ENCODE measurements at places on chromosomes 2 and 18.
A peak's percentile ranks its signal among the peaks of the same experiment; 100 is the strongest.

- no peak for DNase-seq
Measured at GRCh38 chr2:190637903-190638618, 10.8 kb upstream of the NAB1 start.

- peak; percentile 4 for DNase-seq
Measured at GRCh38 chr2:652881-653480, 24.2 kb downstream of the TMEM18 start.

GRCh38 chr18:21004726-21005125 lies 106.9 kb downstream of the ROCK1 start:
- DNase-seq: no peak

GRCh38 chr2:218063486-218063885 lies 5.6 kb upstream of the RUFY4 start:
- no peak for DNase-seq

DNA sequence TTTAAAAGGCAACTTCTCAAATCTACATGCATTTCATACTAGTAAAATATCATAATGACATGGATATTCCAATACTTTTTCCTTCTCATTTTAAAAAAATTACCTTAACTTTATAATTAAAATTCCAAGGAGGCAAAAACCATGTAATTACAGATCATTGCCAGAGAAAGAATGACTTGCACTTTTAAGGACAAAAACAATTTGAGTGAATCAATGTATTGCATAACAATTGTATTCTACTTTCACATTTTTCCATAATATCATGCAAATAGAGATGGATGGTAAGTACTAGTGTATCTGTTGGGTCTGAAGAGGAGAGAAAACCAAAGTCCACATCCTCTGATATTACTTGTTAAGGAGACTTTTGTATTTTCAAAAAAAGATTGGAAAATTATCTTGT lies 89.5 kb upstream of the NCK2 start:
- no peak for DNase-seq

GRCh38 chr18:57859314-57859713 lies 56.2 kb upstream of the ATP8B1 start:
- no peak for DNase-seq

DNA sequence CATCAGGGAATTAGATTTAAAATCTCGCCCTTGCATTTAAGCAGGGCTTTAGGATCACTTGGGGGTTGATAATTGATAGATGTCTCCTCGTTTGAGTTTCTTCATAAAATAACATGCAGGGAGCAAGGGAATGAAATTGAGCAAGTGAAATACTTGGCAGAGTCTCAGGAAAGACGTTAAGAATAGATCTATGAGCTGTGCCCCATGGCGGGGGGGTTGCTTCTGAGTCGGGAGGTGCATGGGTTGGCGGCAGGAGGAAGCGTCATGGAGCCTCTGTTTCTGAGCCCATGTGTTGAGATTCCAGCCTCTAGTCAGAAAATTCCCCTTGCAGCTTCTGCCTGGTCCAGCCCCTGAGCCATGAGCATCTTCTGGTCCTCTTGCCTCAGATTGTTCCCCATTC lies 82.0 kb downstream of the APOB start:
- DNase-seq: no peak

GRCh38 chr2:18752667-18753422 lies 163.5 kb upstream of the NT5C1B start:
- DNase-seq: no peak

DNA sequence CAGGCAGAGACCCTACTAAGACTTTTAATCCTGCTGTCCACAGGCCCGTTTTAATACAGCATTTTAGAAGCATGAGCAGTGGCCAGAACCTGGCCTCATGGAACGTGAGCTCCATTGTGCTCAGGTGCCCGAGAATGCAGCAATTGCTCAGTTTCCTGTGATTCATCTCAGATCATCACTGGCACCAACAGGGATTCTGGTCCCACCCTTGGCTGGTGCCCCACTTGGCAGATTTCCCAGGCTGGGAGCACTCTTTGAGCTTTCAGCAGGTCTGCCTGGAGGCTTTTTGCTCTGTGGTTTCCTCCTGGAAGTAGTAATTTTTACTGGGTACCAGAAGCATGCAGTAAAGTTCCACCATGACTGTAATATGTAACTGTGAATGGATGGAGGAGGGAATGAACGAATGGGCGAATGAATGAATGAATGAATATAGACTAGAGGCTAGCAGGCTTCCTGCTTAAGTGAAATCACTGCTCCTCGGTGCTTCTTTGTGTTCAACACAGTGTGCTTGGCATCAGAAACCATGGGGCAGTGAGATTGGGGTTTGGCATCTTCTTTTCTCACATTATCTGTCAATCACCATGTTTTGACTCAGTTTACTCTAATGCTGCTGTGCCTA lies 312.9 kb downstream of the PRKCE start:
- DNase-seq: peak; percentile 44

DNA sequence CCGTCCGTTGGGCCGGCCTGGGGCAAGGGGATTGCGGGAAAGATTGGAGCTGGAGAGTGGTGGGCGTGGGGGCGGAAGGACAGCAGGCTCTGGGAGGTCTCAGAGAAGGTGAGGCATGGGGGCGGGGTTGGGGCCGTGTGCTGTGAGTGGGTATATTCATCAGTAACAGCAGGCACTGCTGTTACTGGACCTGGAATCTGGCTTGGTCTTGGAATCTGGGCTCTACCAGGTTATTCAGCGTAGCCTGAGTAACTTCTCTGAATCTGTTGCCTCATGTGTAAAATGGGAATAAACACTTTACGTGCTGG lies 435 bp downstream of the RNF181 start:
- DNase-seq: peak; percentile 55

GRCh38 chr2:203934711-203935438 lies 1.7 kb upstream of the ICOS start:
- DNase-seq: peak; percentile 52

DNA sequence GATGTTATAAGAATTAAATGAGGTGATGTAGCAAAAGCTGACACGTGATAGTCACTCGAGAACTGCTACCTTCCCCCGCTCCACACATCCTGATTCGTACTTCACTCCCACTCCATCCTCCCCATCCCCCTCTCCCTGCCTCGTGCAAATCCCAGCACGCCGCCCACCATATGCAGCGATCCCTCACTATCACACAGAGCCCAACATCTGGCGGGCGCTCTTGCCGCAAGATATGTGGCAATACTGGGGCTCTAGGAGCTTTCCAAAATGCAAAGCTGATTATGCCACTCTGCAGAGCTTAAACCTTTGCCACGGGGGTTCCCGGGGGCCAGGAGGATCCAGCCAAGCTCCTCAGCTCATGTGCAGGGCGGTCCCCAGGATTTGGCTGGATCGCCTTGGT lies 37.4 kb downstream of the DNMT3A start:
- DNase-seq: no peak

- no peak for DNase-seq
Measured at GRCh38 chr18:26073758-26074157, 16.7 kb downstream of the SS18 start.

DNA sequence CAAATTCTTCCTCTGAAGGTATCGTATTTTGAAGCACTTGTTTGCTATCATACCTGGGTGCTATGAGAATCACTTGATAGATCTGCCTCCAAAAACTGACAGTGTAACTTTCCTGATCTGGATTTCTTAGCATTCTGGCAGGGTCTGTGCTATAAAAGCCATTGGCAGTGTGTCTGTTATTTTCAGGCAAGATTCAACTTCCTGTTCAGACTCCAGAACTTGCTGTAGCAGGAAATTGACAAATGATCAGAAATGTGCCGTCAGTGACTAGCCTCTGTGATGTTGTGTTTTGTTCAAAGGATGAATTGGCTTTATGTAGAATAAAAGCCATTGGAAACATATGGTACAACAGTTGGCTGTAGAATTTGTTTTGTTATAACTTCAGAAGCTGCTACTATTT lies 273.3 kb downstream of the PTPRM start:
- no peak for DNase-seq

GRCh38 chr2:13006426-13006825 lies 289.7 kb downstream of the TRIB2 start:
- DNase-seq: no peak

DNA sequence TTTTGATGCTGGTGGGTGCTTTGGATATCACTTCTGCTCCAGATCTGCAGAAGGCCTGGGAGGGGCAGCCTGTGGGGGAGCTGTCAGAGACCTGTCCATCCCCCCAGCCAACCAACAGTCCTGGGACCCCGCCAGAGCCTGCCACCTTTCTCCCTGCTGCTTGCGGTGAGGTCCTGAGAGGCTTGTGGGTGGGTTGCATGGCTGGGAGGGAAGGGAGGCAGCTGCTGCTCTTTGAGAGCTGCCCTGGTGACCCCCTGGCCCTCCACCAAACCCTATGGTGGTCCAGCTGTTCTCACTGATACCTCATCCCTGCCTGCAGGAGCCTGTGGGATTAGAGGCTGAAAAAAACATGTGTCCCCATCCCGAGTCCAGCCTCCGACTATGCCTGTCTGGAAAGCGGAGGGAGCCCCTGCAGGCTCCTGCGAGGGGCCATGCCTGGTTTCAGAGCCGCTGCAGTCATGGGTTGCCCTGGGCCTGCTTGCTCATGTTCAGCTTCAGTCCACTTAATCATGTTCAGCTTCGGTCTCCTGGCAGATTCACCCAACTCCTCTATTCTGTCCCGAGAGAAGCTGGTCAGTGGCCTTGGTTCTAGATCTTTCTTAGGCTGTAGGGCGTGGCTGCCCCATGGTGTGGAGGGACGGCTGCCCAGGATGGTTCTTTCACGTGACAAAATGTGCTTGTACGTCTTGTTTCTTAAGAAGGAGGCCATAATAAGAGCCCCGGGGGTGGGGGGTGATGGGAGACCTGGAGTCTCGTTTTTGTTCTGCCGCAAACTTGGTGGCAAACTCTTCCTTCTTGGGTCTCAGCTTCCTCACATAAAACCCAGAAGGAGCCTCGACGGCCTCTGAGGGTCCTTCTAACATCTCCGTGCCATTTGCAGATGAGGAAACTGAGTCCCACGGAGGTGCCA lies 98.5 kb downstream of the CTIF start:
- DNase-seq: no peak

GRCh38 chr2:158394453-158394852 lies 62.1 kb downstream of the CCDC148 start:
- no peak for DNase-seq

DNA sequence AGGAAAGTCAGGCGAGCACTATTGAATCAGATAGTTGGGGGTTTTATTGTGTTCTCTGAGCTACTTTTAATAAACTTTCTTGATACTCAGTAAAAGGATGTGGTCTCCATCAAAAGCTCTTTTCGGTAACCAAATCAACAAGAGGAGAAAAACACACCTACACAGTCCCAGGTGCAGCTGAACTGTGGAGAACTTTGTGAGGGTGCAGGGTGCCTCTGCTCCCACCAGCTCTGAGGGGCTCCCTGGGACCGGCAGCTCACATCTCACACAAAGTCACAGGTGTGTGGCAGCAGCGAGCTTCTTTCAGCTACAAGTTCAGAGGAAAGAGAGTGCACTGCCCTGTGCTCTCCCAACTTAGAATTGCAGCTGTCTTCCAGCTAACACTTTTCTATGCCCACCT lies 650.4 kb downstream of the RNF144A start:
- DNase-seq: peak; percentile 78

Data from activated CD4-positive, alpha-beta memory T cell treated with anti-CD3 and anti-CD28 coated beads for 36 hours (primary cell).